ENCODE measurements at places on chromosomes 1 and 21.

DNA sequence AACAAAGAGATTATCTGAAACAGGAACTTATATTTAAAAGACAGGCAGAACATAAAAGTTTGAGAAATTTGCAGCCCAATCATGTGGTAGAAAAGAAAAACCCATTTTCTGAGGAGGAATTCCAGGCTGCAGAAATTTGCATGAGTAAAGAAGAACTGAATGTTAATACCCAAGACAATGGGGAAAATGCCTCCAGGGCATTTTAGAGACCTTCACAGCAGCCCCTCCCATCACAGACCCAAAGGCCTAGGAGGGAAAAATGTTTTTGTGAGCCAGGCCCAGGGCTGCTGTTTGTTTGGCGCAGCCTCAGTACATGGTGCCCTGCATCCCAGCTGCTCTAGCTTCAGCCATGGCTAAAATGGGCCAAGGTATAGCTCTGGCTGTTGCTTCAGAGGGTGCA is 554.3 kb upstream of the CHRM3 start:
- no peak for DNase-seq

- no peak for DNase-seq
Measured at GRCh38 chr1:214439352-214440119, 111.9 kb downstream of the PTPN14 start.

DNA sequence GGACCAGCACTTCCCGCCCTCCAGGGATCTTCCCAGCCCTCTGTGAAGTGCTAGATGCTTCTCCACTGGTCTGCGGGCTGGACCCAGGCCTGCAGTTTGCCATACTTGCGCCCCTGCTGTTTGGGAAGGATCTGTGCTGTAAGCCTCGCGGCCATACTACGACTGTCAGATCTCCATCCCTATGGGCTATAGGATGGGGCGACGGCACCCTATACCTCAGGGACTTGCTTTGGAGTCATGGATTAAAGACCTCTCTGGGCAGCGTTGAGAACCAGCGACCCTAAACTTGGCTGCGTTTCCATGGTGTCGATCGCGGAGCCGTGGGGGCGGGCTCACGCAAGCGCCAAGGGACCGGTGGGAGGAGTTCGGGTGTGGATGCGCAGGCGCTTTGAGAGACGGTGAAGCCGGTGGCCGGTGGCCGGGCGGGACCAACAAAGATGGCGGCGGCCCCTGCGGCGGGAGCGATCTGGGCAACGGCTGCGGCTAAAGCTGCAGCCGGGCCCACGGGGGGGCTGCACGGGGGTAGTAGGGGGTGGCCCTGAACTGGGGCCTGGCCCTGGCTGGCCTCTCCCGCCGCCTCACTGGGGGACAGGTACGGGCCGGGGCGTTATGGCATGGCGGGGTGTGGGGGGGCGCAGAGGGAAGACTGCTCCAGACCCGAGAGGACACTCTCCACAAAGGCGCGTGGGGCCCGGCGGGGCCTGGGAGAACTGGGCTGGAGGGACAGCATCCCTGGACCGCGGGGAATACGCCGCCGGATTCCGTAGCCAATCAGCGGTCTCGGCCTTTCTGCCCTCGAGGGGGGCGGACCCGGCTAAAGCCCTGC is at the start of gene USP21:
Gene USP21, plus strand, starts transcription at position 414 of the 826 bp plus-strand sequence. CDS start 1,141 bp downstream, outside the sequence.
- DNase-seq = peak; percentile 87

DNA sequence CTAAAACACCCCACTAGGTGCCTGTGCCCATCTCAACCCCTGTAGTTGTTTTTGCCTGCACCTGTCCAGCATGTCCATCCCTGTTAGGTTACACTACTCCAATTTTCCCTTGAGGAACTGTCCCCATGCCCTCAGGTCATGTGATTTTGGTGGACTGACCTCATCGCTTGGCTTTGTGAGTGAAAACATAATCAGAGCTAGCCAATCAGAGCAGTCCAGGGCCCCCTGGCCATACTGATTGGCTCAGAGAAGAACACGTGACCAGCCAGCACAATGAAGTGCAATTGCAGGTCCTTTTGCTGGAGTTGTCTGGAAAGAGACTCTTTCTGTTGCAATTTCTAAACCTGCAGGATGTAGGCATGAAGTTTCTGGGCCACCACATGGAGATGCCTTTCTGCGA is 303.3 kb upstream of the PROX1 start:
- DNase-seq = no peak

DNA sequence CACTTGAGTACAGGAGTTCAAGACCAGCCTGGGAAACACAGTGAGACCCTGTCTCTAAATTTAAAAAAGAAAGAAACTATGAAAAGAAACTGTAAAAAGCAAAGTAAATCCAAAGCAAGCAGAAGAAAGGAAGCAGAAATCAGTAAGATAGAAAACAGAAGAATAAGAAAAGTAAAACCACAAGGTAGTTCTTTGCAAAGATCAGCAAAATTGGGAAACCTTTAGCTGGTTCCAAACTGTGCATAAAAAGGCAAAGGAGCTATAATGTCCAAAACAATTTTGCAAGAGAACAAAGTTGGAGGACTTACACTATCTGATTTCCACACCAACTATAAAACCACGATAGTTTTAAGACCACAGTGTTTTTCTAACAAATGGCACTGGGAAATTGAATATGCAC is 218.8 kb downstream of the RPS6KC1 start:
- no peak for DNase-seq

- DNase-seq = no peak
Measured at GRCh38 chr1:96682056-96682455, 39.5 kb upstream of the PTBP2 start.

- no peak for DNase-seq
Measured at GRCh38 chr1:232227306-232227705, 402.6 kb downstream of the SIPA1L2 start.

DNA sequence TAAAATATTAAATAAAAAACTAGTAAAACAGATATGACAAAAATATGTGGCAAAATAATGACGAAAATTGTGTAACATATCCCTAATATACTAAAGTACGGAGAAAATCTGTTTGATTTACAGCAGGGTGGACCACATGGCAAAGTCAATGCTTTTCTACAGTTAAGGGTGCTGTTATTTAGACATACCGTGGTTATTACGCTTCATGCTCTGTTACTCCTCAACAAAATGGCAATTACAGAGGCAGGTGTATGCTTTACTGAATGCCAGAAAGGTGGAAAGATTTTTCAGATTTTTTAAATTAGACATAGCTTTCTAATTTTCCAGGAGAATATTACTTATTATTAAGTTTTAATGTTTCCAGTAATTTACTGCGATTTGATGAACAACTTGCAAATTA is 343.9 kb upstream of the DPYD start:
- DNase-seq = no peak

GRCh38 chr1:9417695-9418094 is 121.6 kb upstream of the SLC25A33 start:
- no peak for DNase-seq

- DNase-seq = no peak
Measured at GRCh38 chr1:60841116-60842046, 241.0 kb upstream of the NFIA start.

GRCh38 chr1:163056831-163057230 is 12.3 kb upstream of the RGS4 start:
- no peak for DNase-seq

DNA sequence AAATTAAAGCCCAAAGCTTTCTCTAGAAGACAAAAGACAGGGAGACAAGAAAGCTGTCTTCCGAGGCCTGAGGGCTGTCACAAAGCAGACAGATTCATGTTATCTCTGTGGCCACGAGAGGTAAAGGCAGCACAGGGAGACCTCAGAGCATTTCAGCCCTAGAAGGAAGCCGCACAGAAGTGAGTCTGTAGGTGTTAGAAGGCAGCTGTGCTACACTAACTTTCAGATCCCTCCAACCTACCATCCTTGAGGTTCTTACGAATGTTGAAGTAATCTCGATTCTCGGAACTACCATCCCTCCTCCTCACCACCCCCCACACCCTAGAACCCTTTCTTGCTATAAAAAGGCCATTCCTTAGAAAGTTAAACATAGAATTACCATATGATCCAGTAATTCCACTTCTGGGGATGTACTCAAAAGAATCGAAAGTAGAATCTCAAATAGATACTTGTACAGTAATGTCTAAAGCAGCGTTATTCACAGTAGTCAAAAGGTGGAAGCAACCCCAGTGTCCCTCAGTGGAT is 21.5 kb upstream of the LYST start:
- DNase-seq = peak; percentile 15

DNA sequence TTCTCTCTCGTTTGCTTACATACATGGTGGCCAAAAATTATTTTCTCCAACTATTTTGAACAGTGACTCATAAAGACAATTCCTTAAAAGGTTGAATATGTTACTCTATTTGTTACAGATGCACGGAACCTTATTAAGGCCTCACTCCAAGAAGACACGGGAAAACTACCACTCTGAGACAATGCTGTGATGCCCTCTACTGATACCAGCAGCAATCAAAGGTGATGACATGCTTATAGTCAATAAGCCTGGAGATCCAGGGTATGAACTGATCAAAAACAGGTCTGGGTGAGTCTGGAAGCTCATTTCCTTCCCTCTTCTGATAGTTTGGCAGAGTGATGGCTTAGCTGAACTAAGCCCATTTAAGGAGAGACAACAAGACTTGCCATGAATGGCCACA is 563.0 kb downstream of the LRRIQ3 start:
- no peak for DNase-seq

- no peak for DNase-seq
Measured at GRCh38 chr1:88980870-88981269, 11.6 kb downstream of the KYAT3 start.

DNA sequence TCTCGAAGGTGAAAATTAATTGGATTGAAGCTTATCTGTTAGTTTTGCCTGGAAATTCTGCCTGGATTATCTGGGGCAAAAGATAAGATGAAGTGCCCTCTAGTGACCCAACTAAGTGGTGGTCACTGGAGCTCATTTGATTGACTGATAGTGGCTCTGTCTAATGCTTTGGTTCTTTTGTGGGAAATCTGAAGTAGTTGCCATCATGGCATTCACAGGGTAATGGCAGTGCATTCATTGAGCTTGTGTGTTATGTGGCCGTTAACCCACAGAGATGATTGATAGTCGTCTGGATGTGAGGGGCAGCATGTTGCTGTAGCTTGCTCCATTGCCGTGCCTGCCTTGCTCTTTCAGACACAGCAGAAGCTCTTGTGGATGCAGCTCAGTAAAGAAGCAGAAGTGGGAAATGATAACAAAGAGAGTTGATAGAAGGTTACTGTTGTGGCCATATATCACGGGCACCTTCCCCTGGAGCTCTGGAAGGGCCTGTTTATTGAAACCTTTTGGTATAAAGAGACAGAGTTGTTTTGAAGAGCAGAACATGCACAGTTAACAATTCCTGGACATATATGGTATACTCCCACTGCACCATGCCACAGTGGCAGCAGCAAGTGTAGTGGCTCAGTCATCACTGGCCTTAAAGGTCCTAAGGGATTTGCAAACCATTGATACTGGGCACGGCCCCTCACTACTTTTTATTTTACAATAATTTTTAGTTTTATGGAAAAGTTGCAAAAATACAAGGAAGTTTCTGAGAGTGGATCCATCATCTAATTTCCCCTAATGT is 42.0 kb downstream of the CXADR start:
- DNase-seq = no peak

- DNase-seq = no peak
Measured at GRCh38 chr1:54134295-54134694, 18.5 kb downstream of the CDCP2 start.

GRCh38 chr1:159989581-159989980 is 35.5 kb upstream of the SLAMF9 start:
- no peak for DNase-seq

- DNase-seq = no peak
Measured at GRCh38 chr21:45130324-45130774, 56.0 kb downstream of the ADARB1 start.

- DNase-seq = no peak
Measured at GRCh38 chr1:101526813-101527212, 290.0 kb downstream of the S1PR1 start.

DNA sequence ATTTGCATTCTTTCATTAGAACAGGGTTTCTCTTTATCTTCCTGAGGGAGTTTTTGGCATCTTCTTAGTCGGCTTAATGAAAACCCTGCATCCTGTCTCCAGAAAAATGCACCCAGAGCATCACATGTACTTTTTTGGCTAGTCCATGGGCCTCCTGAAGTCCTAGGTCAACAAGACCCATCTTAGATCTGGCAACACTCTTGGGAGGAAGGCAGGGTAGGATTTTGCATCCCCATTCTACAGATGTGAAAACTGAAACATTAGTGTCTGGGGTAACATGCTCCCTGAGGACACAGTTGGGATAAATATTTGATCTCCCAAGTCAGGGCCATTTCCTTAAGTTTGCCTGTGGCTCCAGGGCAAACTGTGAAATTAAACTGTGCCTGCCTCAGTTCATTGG is 40.0 kb upstream of the HMGB4 start:
- no peak for DNase-seq

GRCh38 chr1:10644307-10645128 is 151.9 kb downstream of the CASZ1 start:
- DNase-seq = no peak

GRCh38 chr21:32807717-32808380 is 36.3 kb upstream of the PAXBP1 start:
- no peak for DNase-seq

- DNase-seq = no peak
Measured at GRCh38 chr1:244291236-244292201, 160.2 kb downstream of the ADSS2 start.

GRCh38 chr1:24134376-24134775 is 8.6 kb downstream of the IL22RA1 start:
- DNase-seq = no peak

- no peak for DNase-seq
Measured at GRCh38 chr1:10561955-10562354, 87.2 kb downstream of the PEX14 start.

- DNase-seq = no peak
Measured at GRCh38 chr1:225767634-225768540, 9.7 kb upstream of the SRP9 start.

All from stimulated activated CD8-positive, alpha-beta memory T cell treated with anti-CD3 and anti-CD28 coated beads, Interleukin-12 subunit alpha, Interleukin-12 subunit beta, amount 100 ng/mL, for 1 hour (primary cell).